Activated T-helper 2 cell treated with anti-CD3 and anti-CD28 coated beads, Interferon-gamma antibody, Interleukin-2, Interleukin-4, amounts not matched to agents 10 μg/mL and 5 μg/mL and 100 μg/mL, durations not matched to agents 14 hours and 24 hours and 36 hours (primary cell): ENCODE measurements at places on chromosomes 13 and 19.

- peaks cover 10% of the 10 kb centered on the region for H3K36me3 ChIP-seq
- no peaks in the 10 kb centered on the region for H3K27me3 ChIP-seq
- DNase-seq, result no peak
- no peak overlapping the region for H3K27ac ChIP-seq
Observed at GRCh38 chr13:98994080-98994479, 16.2 kb upstream of the DOCK9 start.

- H3K4me1 ChIP-seq, result no peaks in the 10 kb centered on the region
- peaks cover 45% of the 10 kb centered on the region for H3K36me3 ChIP-seq
- no peak for DNase-seq
- no peaks in the 10 kb centered on the region for H3K27me3 ChIP-seq
- no peak overlapping the region for H3K27ac ChIP-seq
Observed at GRCh38 chr19:2199215-2199614, 35.5 kb downstream of the DOT1L start.

DNA sequence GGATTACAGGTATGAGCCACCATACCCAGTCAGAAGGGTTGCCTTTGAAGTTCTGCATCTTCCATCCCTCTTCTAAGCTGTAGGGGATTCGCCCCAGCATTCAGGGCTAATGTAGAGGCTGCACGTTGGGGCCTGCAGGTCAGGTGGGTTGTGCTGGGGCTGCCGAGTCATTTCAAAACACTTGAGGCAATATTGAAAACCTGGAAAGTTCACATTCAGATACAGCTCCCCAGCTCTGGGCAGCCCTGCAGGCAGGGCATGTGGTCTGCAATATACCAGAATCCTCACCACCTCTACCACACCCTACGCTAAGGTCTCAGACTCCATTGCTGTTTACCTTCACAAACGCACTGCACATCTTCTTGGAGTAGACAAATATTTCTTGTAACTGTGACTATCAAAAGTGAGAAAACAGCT is 24.6 kb downstream of the CCNE1 start:
- H3K27me3 ChIP-seq, result no peaks in the 10 kb centered on the region
- DNase-seq, result peak; percentile 56
- H3K4me1 ChIP-seq, result peaks cover 38% of the 10 kb centered on the region
- peak overlapping the region; percentile 97 for H3K27ac ChIP-seq

DNA sequence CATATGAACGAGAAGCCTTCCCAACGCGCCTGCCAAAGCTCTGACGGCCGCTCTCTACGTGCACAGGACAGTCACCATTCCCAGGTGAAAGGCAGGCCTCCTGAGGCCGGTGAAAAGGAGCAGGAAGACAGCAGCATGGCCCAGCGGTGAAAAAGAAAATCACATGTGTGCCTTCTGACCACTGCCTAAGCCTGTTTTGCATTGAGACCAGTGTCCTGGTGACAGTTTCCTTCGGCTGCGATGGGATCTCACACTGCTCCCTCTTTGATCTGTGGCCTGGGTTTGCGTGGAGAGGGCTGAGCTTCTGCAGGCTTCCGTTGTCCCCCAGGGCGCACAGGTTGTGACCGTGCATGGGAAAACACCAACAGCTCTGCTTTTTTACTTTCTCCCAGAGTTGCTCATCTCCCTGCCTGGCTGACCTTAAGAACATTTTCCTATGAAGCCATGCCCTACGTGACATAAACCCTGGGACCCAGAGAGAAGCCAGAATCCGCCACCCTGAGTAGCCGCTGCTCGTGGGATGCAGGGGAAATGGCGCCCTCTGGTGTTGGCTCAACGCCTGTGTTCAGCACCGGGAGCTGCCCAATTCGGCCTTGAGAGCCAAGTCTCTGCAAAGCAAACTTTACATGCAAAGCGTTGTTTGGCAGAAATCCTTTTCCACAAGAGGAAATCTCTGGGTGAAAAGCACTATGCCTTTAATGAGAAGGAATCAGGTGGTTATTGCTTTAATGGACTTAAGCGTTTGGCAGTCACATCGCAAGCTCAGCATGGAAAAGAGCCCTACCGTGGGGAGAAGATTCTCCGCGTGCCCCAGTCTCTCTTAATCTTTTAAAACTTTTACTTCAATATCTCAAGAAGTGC is 112.2 kb upstream of the GPR12 start:
- H3K36me3 ChIP-seq, result no peaks in the 10 kb centered on the region
- H3K4me3 ChIP-seq, result no peak overlapping the region
- H3K27ac ChIP-seq, result no peak overlapping the region
- peak; percentile 28 for DNase-seq
- H3K27me3 ChIP-seq, result peaks cover 2% of the 10 kb centered on the region
- H3K4me1 ChIP-seq, result no peaks in the 10 kb centered on the region

- no peak for DNase-seq
- H3K36me3 ChIP-seq, result no peaks in the 10 kb centered on the region
- H3K4me1 ChIP-seq, result no peaks in the 10 kb centered on the region
- H3K27me3 ChIP-seq, result no peaks in the 10 kb centered on the region
- no peak overlapping the region for H3K27ac ChIP-seq
- no peak overlapping the region for H3K4me3 ChIP-seq
Observed at GRCh38 chr13:71773531-71773930, 93.5 kb downstream of the DACH1 start.

DNA sequence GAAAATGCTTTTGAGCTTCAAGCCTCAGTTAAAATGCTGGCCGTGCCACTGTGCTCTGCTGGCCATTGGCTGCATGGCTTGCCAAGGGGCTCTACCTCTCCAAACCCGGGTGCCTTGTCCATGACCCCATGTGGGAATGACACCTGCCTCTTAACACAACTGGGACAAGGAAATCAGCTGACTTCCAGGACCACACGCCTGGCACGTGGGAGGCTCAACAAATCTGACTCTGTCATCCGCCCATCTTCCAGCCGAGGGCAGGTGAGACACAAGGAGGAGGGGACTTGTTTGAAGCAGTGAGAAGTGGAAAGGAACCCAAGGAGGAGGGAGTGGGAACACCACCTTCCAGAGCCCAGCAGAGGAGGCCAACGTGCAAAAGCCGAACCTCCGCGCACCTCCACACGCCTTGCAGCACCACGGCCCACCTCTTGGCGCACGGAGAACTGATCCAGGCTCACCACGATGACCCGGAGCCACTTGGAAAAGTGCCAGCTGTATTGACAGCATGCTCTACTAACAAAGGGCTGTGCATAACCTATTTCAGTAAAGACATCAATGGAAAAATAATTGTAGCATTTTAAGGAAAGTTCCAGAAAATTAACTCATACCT is 38.3 kb downstream of the COL4A1 start:
- DNase-seq, result no peak
- H3K27me3 ChIP-seq, result peaks cover 5% of the 10 kb centered on the region
- H3K4me1 ChIP-seq, result no peaks in the 10 kb centered on the region
- H3K36me3 ChIP-seq, result no peaks in the 10 kb centered on the region
- H3K27ac ChIP-seq, result no peak overlapping the region
- no peak overlapping the region for H3K4me3 ChIP-seq

DNA sequence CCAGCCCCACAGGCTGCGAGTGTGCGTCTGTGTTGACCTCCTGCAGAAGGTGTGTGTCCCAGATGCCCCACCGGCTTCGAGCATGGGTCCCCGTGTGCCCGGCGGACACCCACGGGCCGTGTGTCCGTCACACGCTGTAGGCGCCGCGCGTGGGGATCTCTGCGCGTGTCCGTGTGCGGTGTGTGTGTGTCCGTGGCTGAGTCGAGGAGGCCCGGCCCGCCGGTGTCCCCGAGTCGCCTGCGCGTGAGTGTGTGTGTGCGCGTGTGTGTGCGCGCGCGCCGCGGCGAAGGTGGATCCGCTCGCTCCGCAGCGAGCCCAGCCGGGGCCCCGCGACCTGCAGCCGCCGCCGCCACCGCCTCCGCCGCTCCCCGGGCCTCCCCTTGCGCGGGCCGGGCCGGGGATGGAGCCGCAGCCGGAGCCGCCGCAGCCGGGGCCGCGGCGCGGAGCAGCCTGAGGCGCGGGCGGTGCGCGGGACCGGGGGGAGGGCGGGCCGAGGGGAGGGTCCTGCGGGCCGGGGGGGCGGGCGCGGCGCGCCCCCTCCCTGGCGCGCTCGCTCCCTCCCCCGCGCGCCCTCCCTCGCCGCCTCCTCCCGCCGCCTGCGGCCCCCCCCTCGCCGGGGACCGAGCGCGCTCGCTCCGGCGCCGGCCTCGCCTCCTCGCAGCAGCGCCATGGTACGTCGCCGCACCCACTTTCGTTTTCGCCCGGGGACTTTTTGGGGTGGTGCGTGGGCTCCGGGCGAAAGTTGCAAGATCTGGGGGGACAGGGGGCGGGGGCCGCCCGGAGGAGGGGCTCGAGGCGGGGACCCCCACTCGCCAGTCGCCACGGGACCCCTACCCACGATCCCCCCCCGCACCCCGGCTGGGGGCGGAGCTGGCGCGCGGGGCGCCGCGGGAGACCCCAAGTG is 7.1 kb upstream of the NFIC start:
- H3K36me3 ChIP-seq, result peaks cover 2% of the 10 kb centered on the region
- H3K27ac ChIP-seq, result no peak overlapping the region
- H3K4me1 ChIP-seq, result peaks cover 20% of the 10 kb centered on the region
- H3K4me3 ChIP-seq, result peak overlapping the region; percentile 76

GRCh38 chr19:51566489-51567100 is 4.5 kb upstream of the ZNF175 start:
- H3K4me1 ChIP-seq, result peaks cover 15% of the 10 kb centered on the region
- no peak for DNase-seq
- no peak overlapping the region for H3K27ac ChIP-seq

GRCh38 chr13:65911546-65912193 is 1318.5 kb downstream of the PCDH9 start:
- no peak overlapping the region for H3K27ac ChIP-seq
- no peak overlapping the region for H3K4me3 ChIP-seq
- H3K36me3 ChIP-seq, result no peaks in the 10 kb centered on the region
- no peak for DNase-seq

GRCh38 chr19:6260912-6261650 is 18.7 kb downstream of the MLLT1 start:
- peaks cover 2% of the 10 kb centered on the region for H3K4me1 ChIP-seq
- no peak overlapping the region for H3K27ac ChIP-seq
- no peak for DNase-seq
- no peak overlapping the region for H3K4me3 ChIP-seq

- no peaks in the 10 kb centered on the region for H3K36me3 ChIP-seq
- no peaks in the 10 kb centered on the region for H3K4me1 ChIP-seq
- H3K4me3 ChIP-seq, result no peak overlapping the region
- no peak for DNase-seq
- H3K27me3 ChIP-seq, result no peaks in the 10 kb centered on the region
Observed at GRCh38 chr13:112182846-112183531, 116.0 kb downstream of the SOX1 start.

- DNase-seq, result no peak
- peaks cover 48% of the 10 kb centered on the region for H3K4me1 ChIP-seq
- H3K36me3 ChIP-seq, result no peaks in the 10 kb centered on the region
- peak overlapping the region; percentile 21 for H3K4me3 ChIP-seq
Observed at GRCh38 chr19:54535601-54536000, 33.0 kb downstream of the LAIR2 start.

DNA sequence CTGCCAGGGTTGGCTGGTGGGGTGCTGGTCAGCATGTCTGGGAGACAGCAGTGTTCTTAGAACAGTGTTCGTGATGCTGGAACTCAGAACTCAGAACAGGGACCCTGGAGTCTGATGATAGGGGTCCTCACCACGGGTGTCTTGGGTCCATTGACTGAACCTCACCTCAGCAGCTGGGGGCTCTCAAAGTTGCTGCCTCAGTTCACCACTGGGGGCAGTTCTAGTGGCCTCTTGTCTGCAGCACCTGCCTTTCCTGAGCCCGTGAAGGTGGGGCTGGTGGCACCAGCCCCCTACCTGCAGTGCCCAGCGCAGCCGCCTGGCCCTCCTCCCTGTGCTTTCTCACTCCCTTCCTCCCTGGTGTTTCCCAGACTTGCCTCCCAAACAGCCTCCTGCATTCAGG is 28.5 kb downstream of the SAFB start:
- H3K27ac ChIP-seq, result no peak overlapping the region
- H3K4me3 ChIP-seq, result no peak overlapping the region
- no peaks in the 10 kb centered on the region for H3K4me1 ChIP-seq
- no peak for DNase-seq

GRCh38 chr13:50685491-50685890 is 158.0 kb downstream of the DLEU7 start:
- H3K27me3 ChIP-seq, result peaks cover 58% of the 10 kb centered on the region
- H3K4me3 ChIP-seq, result no peak overlapping the region
- H3K27ac ChIP-seq, result no peak overlapping the region
- H3K4me1 ChIP-seq, result peaks cover 16% of the 10 kb centered on the region

GRCh38 chr19:9058905-9059667 is 27.8 kb upstream of the OR1M1 start:
- no peaks in the 10 kb centered on the region for H3K36me3 ChIP-seq
- no peaks in the 10 kb centered on the region for H3K4me1 ChIP-seq
- no peaks in the 10 kb centered on the region for H3K27me3 ChIP-seq
- no peak for DNase-seq
- no peak overlapping the region for H3K4me3 ChIP-seq

GRCh38 chr13:39023761-39024160 is 14.1 kb downstream of the PROSER1 start:
- H3K36me3 ChIP-seq, result peaks cover 71% of the 10 kb centered on the region
- H3K4me1 ChIP-seq, result peaks cover 3% of the 10 kb centered on the region
- H3K4me3 ChIP-seq, result no peak overlapping the region
- no peak for DNase-seq
- H3K27me3 ChIP-seq, result no peaks in the 10 kb centered on the region
- H3K27ac ChIP-seq, result no peak overlapping the region

DNA sequence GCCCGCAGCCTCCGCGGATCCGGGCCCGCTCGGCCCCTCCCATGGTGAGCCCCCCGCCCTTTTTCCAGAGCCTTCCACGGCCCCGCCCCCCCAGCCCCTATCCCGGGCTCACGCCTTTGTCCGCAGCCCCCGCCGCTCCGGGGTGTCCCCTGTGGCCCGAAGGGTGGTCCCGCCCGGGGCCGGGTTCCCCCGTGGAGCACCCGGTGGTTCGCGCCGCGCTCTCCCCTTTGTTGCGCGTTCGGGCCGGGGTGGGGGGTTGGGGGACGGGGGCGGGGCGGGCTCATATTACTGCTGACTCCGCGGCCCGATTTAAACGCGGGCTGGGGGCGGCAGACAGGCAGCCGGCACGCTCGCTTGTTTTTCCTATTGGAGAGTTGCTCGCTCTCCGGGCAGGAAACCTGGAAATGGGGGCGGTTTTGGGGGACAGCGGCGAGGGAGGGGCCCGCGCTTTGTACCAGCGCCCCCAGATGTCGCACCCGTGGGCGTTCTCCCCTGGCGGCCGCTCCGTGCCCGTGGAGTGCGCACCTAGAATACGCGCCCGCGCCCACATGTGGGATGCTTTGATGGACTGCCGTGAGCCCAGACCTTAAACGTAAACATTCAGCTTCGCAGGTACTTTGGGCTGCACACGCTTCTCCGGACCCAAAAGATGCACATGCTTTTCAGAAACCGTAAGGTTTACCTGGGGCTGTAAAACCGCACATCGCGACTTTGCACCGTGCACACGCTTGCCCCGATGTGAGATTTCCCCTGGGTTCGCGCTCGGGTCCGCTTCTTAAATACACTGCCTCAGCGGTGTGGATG is 699 bp downstream of the PTOV1 start:
- no peaks in the 10 kb centered on the region for H3K27me3 ChIP-seq
- DNase-seq, result no peak
- peaks cover 24% of the 10 kb centered on the region for H3K36me3 ChIP-seq
- H3K4me1 ChIP-seq, result peaks cover 37% of the 10 kb centered on the region
- peak overlapping the region; percentile 67 for H3K27ac ChIP-seq
- H3K4me3 ChIP-seq, result peak overlapping the region; percentile 78
